Cortex of kidney (tissue), 1 donor: ENCODE measurements at places on chromosomes 7 and 10.

DNA sequence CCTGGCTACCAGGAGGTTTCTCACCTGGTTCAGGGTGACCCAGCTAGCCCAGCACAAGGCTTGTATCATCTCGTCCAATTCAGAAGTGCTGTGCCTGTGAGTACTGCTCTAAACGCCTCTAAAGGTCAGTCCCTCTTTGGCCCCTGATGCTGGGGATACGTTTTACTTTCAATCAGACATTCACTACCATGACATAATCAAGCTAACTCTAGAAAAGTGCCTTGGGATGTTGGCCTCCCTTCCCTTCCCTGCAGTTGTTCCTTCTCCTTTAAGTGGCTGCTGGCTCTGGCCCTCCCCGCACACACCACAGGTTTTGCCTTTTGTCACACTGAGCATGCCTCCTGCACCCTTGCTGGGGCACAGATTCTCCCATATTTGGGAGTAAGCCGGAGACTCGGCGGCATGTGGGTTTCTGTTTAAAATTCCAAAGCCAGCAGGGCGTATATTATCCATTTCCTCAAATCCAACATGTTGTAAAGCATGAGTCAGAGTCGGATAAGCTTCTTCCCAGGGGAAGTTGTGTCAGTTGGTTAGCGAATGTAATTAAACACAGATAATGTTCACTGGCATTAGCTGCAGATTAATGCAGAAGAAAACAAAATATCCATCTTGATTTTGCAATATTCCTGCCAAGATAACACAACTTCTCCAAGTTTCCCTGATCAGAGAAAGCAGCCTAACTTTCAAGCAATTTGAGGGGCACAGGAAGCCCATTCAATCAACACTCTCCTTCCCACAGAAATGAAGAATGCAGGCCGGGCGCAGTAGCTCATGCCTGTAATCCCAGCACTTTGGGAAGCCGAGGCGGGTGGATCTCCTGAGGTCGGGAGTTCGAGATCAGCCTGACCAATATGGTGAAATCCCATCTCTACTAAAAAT, 31.8 kb upstream of the VCL start:
- no peak for DNase-seq

GRCh38 chr7:84638339-84638697, 443.7 kb upstream of the SEMA3A start:
- no peak for DNase-seq

DNA sequence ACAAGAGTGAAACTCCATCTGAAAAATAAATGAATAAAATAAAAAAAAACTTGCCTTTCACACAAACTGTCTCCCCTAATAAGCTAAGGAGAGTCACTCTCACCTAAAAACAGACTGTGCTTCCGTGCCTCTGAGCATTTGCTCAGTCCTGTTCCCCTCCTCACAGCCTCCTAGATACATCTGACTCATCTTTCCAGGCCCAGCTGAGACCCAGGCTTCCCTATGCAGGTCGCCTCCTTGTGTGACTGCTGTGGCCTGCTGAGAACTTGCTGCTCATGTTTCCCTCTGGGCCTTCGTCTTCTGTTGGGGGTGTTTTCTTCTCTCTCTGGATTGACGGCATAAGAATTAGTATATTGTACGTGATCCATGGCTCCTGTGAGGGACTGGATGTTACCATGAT, 777.7 kb downstream of the LRMDA start:
- no peak for DNase-seq

DNA sequence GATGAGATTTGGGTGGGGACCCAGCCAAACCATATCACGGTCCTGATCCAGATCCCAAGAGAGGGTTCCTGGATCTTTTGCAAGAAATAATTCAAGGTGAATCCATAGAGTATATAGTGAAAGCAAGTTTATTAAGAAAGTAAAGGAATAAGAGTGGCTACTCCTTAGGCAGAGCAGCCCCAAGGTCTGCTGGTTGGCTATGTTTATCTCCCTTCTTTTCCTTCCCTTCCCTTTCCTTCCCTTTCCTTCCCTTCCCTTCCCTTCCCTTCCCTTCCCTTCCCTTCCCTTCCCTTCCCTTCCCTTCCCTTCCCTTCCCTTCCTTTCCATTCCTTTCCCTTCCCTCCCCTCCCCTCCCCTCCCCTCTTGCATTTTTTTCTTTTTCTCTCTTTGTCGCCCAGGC, 35.2 kb downstream of the OTUD1 start:
- DNase-seq = no peak

GRCh38 chr10:108598831-108599230, 1324.5 kb downstream of the XPNPEP1 start:
- no peak for DNase-seq

- no peak for DNase-seq
Observed at GRCh38 chr10:44774676-44775401, 136.3 kb upstream of the TMEM72 start.
